Vagina (tissue), 2 donors: ENCODE measurements at places on chromosomes 12 and 14. TPM values are rescaled to one million over a fixed set of nuclear protein-coding genes. Genes with fewer than 3 reads are reported as not detected.

- H3K36me3 ChIP-seq, result peaks cover 17% of the 10 kb centered on the region
- peaks cover 66% of the 10 kb centered on the region for H3K4me1 ChIP-seq
- H3K27me3 ChIP-seq, result no peaks in the 10 kb centered on the region
- peak overlapping the region; percentile 15 for H3K27ac ChIP-seq
- no peak for DNase-seq
Observed at GRCh38 chr12:50186681-50187080, 19.5 kb upstream of the CERS5 start.

DNA sequence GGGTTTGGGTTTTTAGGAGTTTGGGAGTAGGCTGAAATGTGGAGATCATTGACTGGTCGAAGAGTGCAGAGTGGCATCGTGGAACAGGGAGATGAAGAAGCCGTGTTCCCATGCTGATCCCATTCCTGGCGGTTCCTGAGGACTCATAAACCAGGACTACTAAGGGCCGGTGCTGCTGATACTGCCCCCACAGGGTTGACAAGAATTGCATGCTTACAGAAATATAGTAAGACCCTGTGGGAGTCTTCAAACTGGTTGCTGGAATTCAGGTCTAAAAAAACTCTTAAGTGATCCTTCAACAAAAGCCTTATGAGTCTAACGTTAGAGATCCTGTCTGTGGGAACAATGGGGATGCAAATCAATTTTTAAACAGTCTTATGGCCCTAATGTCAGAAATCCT, 64.0 kb upstream of the ARHGAP5 start:
- no peaks in the 10 kb centered on the region for H3K4me1 ChIP-seq
- no peak overlapping the region for H3K27ac ChIP-seq
- H3K4me3 ChIP-seq, result no peak overlapping the region
- DNase-seq, result no peak
- H3K27me3 ChIP-seq, result no peaks in the 10 kb centered on the region

DNA sequence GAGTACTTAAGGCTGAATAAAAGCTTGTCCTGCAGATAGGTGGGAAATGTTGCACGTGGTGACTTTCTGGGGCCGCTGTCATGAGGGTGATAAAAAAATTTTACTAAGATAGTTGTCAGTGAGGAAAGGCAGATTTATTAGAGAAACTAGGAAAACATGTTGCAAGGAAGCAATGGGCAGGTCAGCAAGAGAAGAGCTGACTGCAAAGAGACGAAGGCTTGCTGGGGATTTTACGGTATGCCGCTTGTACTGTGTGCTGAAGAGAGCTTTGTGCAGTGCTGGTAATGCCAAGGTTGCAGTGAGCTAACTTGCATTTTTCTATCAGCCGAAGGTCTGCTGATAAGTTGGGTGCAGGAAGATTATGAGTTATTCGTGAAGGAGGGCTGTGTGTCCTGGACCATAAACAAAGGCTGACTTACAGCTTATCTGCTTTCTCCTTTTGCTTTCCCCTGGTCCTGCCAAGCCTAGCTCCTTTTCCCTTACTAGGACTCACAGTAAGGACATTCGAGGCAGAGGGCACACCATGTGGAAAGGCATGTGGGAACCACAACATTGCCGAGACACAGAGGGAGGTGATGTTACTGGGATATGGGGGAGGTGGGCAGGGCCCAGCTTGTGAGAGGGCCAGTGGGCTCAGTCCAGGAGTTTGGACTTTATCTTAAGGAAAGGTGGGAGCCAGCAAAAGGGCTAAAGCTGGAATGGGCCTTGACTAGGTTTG, 7.4 kb upstream of the CCDC88C start:
- no peak for DNase-seq
- no peaks in the 10 kb centered on the region for H3K4me1 ChIP-seq
- H3K36me3 ChIP-seq, result no peaks in the 10 kb centered on the region

GRCh38 chr12:130126023-130126432, 36.2 kb upstream of the FZD10 start:
- no peaks in the 10 kb centered on the region for H3K27me3 ChIP-seq
- no peaks in the 10 kb centered on the region for H3K36me3 ChIP-seq
- peaks cover 42% of the 10 kb centered on the region for H3K4me1 ChIP-seq
- no peak overlapping the region for H3K4me3 ChIP-seq
- peak overlapping the region; percentile 75 for H3K27ac ChIP-seq

- no peak overlapping the region for H3K27ac ChIP-seq
- H3K27me3 ChIP-seq, result no peaks in the 10 kb centered on the region
- peaks cover 6% of the 10 kb centered on the region for H3K4me1 ChIP-seq
Observed at GRCh38 chr12:103676893-103677292, 89.8 kb downstream of the STAB2 start.

CCND2 gene
- total RNA-seq, result 57.5 TPM

- no peak for DNase-seq
- H3K4me3 ChIP-seq, result no peak overlapping the region
- H3K36me3 ChIP-seq, result no peaks in the 10 kb centered on the region
- no peaks in the 10 kb centered on the region for H3K27me3 ChIP-seq
Observed at GRCh38 chr12:109670731-109671130, 42.9 kb upstream of the FAM222A start.

CLEC1A gene
- 2.2 TPM for total RNA-seq

DNA sequence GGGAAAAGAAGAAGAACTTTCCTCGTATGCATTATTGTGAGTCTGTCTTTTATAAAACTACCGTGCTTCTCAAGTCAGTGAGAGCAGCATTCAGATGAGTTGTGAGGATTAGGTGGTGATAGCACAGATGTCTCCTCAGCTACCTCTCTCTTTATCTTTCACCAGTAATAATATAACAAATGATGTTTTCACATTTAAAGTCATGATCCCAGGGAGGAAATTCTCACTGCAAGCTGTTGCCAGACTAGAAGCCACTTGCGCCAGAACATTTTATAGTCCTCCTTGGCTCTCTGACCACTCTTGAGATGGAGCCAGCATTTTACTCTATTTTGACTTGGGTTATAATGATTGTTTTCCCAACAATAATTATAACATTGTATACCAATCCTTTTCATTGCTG, 443.1 kb downstream of the AEBP2 start:
- peaks cover 30% of the 10 kb centered on the region for H3K4me1 ChIP-seq
- no peak overlapping the region for H3K27ac ChIP-seq
- no peak for DNase-seq
- H3K4me3 ChIP-seq, result no peak overlapping the region
- no peaks in the 10 kb centered on the region for H3K27me3 ChIP-seq

- no peak overlapping the region for H3K4me3 ChIP-seq
- no peak overlapping the region for H3K27ac ChIP-seq
- no peaks in the 10 kb centered on the region for H3K36me3 ChIP-seq
- H3K4me1 ChIP-seq, result peaks cover 49% of the 10 kb centered on the region
- H3K27me3 ChIP-seq, result no peaks in the 10 kb centered on the region
Observed at GRCh38 chr14:89394972-89395371, 22.1 kb downstream of the FOXN3 start.

- H3K36me3 ChIP-seq, result no peaks in the 10 kb centered on the region
- DNase-seq, result no peak
- H3K4me1 ChIP-seq, result no peaks in the 10 kb centered on the region
- no peaks in the 10 kb centered on the region for H3K27me3 ChIP-seq
- no peak overlapping the region for H3K4me3 ChIP-seq
Observed at GRCh38 chr14:24814944-24815343, 181.0 kb upstream of the GZMB start.

DNA sequence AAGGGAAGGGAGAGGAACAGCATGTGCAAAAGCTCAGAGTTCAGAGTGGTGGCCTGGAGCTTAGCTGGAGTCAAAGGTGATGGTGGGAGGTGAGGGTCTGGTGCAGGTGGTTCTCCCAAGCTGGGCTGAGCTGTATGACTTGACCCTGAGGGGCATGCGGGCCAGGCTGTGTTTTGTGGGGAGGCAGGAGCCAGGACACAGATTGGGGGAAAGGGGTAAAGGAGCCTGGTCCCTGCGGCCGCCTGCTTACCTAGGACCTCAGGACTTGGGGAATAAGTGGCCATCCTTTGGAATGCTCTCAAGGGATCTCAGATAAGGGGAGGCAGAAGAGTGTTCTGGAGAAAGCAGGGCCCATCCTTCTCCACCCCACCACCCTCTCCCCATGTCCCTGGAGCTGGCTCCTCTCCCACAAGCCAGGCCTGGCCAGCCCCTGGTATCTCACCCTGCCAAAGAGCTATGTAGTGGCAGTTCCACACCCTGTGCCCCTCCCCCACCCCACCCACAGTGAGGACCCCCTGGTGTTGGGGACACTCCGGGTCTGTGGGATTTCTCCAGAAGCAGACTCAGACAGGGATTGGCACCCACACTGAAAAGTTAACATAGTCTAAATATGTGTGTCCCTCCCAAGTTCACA, 19.9 kb upstream of the CEP170B start:
- DNase-seq, result no peak
- peaks cover 3% of the 10 kb centered on the region for H3K27me3 ChIP-seq

ENDOU gene
- total RNA-seq, result 21.4 TPM

DNA sequence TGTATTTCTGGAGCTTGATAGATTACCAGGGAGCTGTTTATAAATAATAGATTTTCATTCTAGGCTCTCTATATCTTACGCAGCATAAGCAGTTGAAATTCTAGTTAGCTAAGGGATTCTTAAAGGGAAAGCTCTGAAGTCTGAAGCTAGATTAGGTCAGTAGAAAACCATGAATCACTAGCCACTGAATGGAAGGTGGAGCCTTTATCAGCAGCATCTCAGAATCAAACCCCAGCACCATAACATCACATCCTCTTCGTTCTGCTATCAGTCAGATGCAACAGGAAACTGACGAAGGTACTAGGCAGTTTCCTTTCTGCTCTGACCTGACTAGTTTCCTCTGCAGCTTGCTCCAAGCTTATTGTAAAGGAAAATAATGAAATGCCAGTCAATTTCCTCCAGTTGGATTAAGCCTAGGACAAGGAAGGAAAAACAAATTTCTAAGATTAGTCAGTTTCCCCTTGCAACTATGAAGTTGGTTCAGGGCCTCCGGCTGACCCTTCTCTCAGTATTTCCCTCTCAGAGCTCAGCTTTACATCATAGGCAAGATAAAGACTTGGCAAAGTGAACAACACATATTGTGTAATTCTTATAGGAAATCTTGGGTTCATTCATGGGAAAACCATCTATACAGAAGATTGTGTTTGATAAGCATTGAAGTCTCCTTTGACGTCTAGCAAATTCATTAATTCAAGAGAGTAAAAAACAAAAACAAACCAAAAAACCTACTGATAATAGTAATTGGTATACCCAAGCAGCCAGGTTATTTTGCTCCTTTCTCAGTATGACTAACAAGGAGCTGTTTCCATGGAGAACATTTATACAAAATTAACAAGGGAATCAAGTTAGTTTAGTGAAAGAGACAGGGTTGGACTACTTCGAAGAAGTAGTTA, 43.4 kb upstream of the CFAP54 start:
- no peak overlapping the region for H3K4me3 ChIP-seq
- no peaks in the 10 kb centered on the region for H3K27me3 ChIP-seq
- no peaks in the 10 kb centered on the region for H3K36me3 ChIP-seq
- H3K4me1 ChIP-seq, result no peaks in the 10 kb centered on the region
- peak overlapping the region; percentile 58 for H3K27ac ChIP-seq

DNA sequence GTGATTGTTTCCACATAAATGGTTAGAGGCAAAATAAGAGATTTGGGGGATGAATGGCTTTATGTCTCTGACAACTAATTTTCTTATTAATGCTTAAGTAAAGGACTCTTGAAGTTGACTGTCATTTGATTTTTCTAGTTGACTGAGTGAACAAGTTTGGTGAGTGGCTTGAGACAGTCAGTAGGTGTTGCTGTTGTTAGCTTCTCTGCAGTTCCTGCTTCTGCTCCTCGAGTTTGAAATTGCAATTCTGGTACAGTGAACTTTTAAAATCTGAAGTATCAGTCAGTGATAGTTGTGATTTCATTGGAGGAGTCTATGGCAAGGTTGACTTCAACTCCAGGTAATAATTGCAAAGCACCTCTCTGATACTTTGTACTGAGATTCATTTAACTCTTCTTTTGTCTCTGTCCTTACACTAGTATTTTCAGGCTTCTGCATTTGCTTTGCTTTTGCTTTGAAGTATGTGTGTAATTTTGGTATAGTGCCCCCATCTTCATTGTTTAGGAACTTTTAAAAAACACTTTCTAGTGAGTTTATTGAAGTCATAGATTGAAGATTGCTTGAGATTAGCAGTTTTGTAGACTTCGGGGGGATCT, 415.5 kb downstream of the PCNX1 start:
- peaks cover 16% of the 10 kb centered on the region for H3K4me1 ChIP-seq
- DNase-seq, result no peak
- H3K4me3 ChIP-seq, result no peak overlapping the region
- no peak overlapping the region for H3K27ac ChIP-seq
- no peaks in the 10 kb centered on the region for H3K36me3 ChIP-seq

GRCh38 chr14:104633276-104634137, 28.9 kb upstream of the TMEM179 start:
- no peaks in the 10 kb centered on the region for H3K27me3 ChIP-seq
- no peaks in the 10 kb centered on the region for H3K36me3 ChIP-seq
- H3K27ac ChIP-seq, result no peak overlapping the region
- no peak overlapping the region for H3K4me3 ChIP-seq
- no peak for DNase-seq
- H3K4me1 ChIP-seq, result no peaks in the 10 kb centered on the region

DNA sequence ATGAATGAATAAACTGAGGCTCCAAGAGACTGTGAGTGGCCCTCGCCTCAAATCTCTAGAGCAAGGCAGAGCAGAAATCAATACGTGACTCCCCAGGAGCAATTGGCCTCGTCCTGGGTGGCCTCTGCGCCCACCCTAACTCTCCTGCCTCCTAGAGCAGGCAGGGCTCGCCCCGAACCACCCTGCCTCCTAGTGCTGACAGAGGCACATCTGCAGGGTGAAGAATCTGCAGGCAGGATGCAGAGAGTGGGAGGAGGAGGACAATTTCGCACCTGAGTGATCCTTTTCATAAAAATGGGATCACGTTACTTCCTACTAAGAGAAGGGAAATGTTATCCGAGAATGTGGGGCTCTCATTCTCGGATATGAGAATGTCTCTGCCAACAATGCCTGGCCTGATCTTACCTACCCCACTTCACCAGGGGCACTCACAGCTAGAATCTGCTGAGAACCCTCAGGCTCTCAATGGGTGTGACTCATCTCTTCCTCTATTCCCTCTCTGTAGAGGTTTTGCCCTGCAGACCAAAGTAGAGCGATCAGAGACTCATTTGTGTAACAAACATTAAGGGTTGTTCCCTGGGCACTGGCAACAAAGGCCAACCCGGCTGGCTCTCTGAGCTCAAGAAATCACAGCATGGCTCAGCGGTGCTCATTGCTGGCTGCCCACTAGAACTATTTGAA, 61.7 kb upstream of the BCL2L14 start:
- no peaks in the 10 kb centered on the region for H3K27me3 ChIP-seq
- H3K27ac ChIP-seq, result no peak overlapping the region
- no peak for DNase-seq
- H3K4me1 ChIP-seq, result peaks cover 18% of the 10 kb centered on the region
- no peak overlapping the region for H3K4me3 ChIP-seq

DNA sequence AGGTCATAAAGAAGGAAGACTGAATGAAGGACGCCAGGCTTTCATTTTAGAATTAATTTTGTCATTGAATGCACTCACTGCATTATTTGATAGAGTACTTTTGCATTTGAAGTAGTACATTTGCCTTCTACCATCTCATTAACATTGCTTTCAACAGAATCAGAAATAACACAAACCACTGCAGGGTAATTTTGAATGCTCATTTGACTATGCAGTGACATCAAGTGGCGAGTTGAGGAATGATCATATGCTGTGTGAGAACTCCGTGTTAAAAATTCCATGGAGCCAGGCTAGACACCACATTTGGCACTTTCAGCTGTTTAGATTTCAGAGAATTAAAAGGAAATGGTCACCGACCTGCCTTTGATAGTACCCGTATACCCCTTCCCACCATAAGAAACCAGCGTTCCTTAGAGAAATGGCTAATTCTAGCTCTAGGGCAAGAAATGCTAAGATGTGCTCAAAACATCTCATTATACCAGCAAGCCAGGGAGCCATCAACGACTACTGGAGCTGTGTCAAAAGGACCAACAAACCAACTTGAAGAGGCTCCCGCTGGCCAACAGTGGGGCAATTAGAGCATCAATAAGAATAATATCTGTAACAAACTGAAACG, 16.5 kb downstream of the HEBP1 start:
- peaks cover 26% of the 10 kb centered on the region for H3K4me1 ChIP-seq
- H3K27ac ChIP-seq, result peak overlapping the region; percentile 68
- H3K36me3 ChIP-seq, result no peaks in the 10 kb centered on the region

CLEC2B gene
- total RNA-seq, result 35.6 TPM
